Posterior vena cava (tissue), 2 donors: ENCODE measurements at places on chromosomes 3 and 15. TPM values are rescaled to one million over a fixed set of nuclear protein-coding genes. Genes with fewer than 3 reads are reported as not detected.

The ECE2 gene
- not detected for total RNA-seq

The CHRM5 gene
- total RNA-seq = not detected

The EXD1 gene
- not detected for total RNA-seq

GRCh38 chr15:59221511-59222505, 15.2 kb downstream of the LDHAL6B start:
- DNase-seq = no peak

- no peak for DNase-seq
Measured at GRCh38 chr15:57495041-57495440, 96.7 kb upstream of the MYZAP start.

The LMLN gene
- total RNA-seq = 6.5 TPM
